ENCODE measurements at places on chromosomes 2 and 18. TPM values are rescaled to one million over a fixed set of nuclear protein-coding genes. Genes with fewer than 3 reads are reported as not detected.

NTSR2 gene
- total RNA-seq = not detected

GULP1 gene
- 135 TPM for total RNA-seq

GRCh38 chr18:62485684-62486083, 37.1 kb upstream of the ZCCHC2 start:
- peak; percentile 72 for DNase-seq

GRCh38 chr2:59604123-59604522, 949.3 kb downstream of the BCL11A start:
- DNase-seq = no peak

GRCh38 chr18:79625195-79625923, 54.2 kb upstream of the CTDP1 start:
- DNase-seq = no peak

GRCh38 chr18:46556590-46557206, 100.3 kb downstream of the LOXHD1 start:
- no peak for DNase-seq

DNA sequence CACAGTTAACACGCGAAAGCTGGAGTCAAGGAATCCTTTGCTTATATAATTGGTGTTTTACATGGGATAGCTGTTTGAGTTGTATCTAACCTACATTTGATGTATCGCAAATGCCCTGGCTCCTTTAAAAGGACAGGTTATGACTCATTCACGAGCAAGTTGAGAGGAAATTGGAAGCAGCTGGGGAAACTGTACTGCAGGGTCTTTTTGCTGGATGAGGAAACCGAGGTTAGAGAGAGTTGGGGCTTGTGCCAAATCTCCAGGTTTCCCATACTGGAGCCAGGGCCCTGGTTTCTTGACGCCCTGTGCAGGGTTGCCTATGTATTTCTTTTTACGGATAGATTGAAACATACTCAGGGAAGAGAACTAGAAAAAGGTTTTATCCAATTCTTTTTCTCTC, 60.0 kb upstream of the SPTBN1 start:
- DNase-seq = no peak

DNA sequence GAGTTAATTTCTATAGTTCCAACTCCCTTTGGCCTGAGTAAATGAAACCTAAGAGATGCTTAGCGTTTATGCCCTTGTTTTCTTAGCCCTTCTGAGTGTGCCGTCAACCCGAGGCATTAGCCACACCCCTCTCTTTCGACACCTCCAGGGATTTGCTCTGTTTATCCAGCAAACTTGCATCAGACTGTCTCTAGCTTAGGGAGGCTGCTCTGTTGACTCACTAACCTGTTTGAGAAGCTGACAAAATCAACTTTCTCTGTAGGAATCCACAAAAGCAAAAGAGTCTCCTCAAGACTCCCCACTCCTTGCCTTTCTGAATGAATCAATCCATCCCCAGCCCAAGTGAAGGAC, 317.6 kb downstream of the TNS1 start:
- DNase-seq = peak; percentile 92
